Substantia nigra (tissue), 51 donors: ENCODE measurements at places on chromosomes 1 and 21.

DNA sequence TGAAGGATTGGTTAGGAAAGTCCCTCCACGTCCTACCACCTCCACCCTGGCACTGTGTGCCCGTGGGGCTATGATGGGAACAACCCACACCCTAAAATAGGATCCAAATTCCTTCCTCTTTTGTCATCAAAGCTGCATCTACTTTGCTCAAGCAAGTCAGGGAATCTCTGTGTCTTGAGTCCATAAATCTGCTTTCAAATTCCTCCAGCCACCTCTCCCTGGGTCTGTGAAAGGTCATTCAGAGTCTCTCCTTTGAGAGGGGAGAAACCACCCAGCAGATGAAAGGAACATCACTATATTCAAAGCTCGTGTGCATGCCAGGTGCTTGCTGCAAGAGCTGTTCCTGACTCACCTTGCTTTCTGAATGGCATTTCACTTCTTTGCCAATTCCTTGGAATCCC lies 243.6 kb downstream of the TM2D1 start:
- DNase-seq, result no peak

GRCh38 chr21:41152147-41152546 lies 15.8 kb upstream of the BACE2 start:
- no peak for DNase-seq

GRCh38 chr1:205791568-205792180 lies 16.4 kb upstream of the RAB29 start:
- peak; percentile 26 for DNase-seq

- no peak for DNase-seq
Observed at GRCh38 chr1:37629008-37629407, 5.7 kb downstream of the RSPO1 start.

GRCh38 chr1:199042193-199042592 lies 403.4 kb downstream of the PTPRC start:
- DNase-seq, result no peak

DNA sequence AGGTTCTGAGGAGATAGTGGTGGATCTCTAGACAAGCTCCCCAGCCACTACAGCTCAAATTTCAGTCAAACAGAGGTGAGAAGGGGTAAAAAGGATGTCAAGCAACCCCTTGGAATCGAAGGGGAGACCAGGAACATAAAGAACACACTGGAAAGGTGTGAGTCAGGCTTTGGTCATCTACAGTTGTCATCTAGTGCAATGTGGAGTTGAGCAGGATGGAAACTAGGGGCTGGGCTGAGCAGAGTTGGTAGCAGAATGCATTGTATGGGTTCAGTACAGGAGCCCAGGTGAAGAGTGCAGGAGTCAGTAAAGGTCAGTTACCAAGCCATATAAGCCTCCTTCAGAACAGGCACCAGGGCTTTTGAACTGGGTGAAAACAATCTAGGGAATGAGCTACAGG lies 52.7 kb upstream of the VAV3 start:
- no peak for DNase-seq
